Effector CD8-positive, alpha-beta T cell (primary cell): ENCODE measurements at places on chromosomes 16 and 17.

- no peak for DNase-seq
Measured at GRCh38 chr16:27245276-27246172, 23.0 kb downstream of the NSMCE1 start.

DNA sequence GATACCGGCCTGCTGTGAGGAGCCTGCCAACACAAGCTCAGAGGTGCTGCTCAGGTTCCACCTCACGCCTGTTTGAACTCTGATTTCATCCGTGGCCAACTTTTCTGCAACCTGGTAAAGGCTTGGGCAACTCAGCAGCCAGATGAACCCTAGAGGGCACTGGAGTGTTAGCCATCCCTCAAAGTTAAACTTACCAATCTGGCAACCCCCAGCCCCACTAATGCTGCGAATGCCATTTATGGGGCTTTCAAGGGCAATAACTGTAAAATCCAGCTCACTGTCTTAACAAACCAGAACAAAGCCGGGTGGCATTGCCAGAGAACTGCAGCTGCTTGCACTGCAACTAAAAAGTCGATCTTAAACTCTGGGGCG lies 105.5 kb downstream of the AXIN2 start:
- no peak for DNase-seq

DNA sequence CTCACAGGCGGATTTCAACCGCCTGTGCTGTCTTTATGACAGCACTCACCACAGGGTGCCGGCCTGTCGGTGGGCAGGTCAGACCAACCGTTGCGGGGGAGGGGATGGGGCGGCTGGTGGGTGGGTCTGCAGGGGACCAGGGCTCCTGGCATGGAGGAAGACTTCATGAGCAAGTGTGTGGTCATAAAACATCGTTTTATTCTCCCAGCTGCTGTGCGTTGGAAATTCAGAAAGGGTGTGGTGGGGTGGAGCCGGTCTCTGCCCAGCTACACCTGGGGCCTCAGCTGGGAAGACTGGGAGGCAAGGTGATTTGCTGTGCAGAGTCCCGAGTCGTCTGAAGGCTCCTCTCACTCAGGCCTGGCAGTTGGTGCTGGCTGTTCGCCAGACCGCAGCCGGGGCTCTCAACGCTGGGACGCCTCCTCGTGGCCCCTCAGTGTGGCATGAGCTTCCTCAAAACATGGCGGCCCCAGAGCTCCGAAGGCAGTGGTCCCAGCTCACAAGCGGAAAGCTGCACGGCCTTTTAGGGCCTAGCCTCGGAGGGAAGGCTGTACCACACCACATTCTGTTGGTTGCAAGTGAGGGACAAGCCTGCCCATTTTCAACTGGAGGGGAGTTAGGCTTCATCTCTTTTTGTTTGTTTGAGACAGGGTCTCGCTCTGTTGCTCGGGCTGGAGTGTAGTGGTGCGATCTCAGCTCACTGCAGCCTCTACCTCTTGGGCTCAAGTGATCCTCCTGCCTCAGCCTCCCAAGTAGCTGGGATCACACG lies 45.8 kb upstream of the GSE1 start:
- no peak for DNase-seq

DNA sequence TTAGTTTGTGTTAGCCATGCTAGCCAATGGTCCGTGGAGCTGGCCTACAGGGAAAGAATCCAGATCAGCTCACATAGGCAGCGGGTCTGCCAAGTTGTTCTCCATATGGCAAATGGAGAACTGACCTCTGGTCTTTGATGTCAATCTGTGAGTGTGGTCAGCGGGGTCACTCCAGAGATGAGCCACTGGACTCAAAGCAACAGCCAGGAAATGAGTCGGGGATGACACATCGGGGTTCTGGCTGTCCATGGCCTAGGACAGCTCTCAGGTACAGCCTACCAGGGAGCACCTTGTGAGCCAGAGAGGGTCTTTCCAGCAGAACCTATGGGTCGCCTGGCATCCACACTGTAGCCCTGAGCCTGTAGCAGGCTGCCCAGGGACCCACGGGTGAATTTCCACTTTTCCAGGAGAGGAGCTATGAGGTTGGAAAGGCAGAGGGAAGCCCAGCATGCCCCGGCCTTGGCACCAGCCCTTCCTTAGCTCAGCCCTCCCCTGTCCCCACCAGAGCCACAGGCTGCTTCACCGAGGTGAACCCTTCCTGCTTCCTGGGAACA lies 203.0 kb upstream of the TNRC6C start:
- no peak for DNase-seq

DNA sequence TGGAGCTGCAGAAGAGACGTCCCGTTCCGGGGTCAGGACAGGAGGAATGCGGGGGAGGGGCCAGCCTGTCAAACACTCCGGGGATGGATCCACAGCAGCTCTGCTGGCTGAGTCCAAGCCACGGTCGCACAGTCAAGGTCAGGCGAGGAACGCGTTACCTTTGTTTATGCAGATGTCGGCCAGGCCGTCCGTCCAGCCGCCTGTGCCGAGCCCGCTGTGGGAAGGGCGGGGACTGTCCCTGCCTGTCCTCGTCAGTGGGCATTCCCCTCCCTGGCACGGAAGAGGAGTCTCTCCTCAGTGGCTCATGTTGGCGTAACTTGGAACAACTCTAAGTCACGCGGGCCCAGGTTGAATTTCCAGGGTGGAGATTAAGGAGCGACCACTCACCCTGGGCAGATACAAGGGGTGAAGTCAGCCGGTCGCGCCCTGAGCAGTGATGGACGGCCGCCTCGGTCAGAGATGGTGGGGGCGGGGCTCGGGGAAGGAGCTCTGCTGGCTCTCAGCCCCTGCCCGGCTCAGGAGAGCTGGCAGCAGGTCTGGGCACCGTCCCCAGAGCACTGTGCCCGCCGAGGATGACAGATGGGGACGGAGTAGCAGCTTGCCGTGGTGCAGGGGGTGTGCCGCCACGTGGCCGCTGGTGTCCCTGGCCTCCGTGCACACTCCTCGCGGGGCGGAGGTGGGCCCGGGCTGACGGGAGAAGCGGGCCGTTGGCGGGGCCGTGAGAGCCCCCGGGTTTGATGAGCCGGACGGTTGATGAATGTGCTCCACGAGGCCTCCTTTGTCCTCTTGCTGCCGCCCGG lies 7.3 kb downstream of the CACNA1H start:
- DNase-seq: no peak

DNA sequence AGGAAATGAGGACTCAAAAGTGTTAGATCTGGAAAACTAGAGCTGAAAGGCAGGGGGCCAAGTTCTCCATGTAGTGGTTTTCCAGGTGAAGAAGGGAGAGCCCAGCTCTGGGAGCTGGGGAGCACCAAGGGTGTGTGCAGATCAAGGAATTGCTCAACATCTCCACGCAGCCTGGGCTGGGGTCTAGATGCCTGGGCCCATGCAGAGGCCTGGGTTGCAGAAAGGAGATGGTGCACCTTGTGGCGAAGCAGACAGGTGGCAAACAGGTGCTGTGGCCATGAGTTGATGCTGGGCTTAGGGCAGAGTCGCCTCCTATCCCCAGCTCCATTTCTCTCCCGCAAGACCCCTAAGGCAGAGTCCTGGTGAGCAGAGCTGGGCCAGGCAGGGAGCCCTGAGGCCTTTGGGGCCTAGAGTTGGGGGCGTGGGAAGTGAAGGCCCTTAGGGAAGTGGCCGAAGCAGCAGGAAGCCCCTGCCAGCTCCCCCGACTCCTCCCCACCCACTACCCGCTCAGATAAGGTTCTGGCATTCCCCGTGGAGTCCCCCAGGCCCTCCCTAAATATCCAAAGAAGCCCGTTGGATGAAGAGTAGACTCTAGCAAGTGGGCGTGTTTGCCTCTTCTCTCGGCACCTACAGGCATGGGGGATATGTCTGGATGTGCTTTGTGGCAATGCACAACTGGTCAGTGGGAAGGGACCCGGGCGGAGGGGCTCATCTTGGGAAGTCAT lies 777 bp downstream of the FOXN1 start:
- no peak for DNase-seq

GRCh38 chr16:89314357-89314756 lies 96.9 kb downstream of the ZNF778 start:
- DNase-seq: peak; percentile 10

GRCh38 chr16:86124321-86124720 lies 225.4 kb downstream of the IRF8 start:
- DNase-seq: no peak

DNA sequence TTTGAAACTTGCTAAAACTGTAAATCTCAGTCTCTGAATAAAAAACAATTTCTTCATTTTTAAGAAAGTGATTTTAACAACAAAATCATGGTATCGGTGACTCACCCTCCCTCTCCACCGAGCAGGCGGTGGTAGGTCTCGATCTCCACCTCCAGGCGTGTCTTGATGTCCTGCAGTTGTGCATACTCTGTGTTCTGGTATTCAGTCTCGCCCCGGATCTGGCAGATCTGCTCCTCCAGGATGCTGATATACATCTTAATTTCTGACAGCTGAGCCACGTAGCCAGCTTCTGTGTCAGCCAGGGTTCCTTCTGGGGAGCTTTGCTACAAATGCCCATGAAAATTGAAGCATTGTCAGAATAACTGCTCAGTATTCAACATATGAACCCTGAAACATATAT lies 15.4 kb upstream of the KRT24 start:
- DNase-seq: no peak

DNA sequence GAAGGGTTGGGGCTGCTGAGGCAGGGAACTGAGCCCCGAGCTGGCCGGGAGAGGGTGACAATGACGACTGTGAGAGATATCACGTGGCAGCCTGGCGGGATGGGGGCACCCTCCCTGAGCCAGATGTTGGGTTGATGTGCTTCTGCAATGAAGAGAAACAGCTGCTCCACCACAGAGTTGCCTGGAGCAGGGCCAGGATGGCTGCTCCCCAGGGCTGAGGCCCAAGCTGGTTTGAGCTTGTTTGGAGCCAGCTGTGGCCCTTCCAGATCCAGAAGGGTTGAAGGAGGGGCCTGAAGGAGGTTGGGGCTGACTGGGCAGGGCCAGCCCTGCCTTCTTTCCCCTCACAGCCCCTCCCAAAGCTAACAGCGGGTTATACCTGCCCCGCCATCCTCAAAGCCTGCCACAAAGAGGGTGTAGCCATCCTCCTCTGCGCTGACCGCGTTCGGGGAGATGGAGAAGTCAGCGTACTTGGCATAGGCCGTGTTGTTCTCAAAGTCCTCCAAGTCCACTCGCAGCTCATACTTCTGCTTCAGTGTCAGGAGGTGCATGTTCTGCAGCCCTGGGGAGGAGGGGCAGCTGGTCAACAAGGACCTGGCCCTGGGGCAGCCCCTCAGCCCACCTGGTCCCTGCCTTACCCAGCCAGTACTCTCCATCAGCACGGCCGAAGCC lies 2.1 kb downstream of the MFAP4 start:
- no peak for DNase-seq

- DNase-seq: no peak
Measured at GRCh38 chr16:11225677-11226549, 30.1 kb downstream of the SOCS1 start.

GRCh38 chr17:36869856-36870719 lies 67.2 kb upstream of the LHX1 start:
- no peak for DNase-seq

- DNase-seq: no peak
Measured at GRCh38 chr17:6969323-6969726, 26.5 kb upstream of the ALOX12 start.

GRCh38 chr17:42866631-42867575 lies 15.9 kb downstream of the AOC3 start:
- DNase-seq: no peak

DNA sequence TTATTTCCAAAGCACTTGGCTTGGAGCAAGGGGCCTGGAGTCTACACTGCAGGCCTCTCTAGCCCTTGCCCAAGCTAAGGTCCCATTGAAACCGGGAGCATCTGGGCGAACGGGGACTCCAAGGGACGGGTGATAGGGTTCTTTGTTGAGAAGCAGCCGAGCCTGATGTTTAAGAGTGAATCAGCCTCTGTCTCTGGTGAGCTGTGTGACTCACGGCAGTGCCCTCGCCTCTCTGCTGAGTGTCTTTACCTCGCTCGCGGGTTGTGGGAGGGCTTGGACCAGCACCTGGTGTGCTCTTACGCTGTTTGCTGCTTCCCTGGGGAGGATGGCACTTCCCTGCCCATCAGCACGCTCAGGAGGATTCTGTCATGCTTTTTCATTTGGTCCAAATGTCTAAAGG lies 1.3 kb downstream of the HGS start:
- DNase-seq: no peak

DNA sequence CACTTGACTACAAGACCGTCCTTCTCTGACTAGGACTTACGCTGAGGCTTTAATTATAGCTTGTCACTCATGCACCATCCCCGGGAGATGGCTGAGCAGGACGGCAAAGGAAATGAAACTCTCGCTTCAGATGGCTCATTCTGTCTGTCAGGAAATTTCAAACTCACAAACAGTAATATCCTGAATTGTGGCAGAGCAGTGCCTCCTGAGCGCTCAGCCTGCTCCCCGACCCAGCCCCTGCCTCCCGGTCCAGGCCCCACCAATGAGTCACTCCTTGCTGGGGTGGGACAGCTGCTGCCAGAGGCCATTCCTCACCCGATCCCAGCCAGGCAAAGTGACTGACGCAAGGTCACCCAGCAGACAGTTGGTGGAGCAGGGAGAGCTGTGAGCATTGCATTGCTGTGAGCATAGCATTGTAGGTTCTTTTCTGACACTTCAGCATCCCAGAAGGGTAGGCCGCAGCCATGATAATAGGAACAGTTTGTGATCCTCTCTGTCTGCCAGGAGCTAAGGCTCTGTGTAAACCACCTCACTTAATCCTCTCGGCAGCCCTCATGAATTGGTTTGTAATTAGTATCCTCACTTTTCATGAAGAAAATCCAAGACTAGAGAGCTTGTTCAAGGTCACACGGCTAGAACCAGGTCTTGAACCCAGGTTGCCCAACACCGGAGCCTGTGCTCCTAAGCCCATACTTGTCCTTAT lies 20.9 kb downstream of the CCDC182 start:
- no peak for DNase-seq

- no peak for DNase-seq
Measured at GRCh38 chr17:71379512-71379911, 741.3 kb upstream of the SOX9 start.

- no peak for DNase-seq
Measured at GRCh38 chr16:30395155-30395991, at the start of gene ZNF48. Gene ZNF48, plus strand, starts transcription at chr16:30395420. Its CDS starts 375 bp downstream, at chr16:30395795.

DNA sequence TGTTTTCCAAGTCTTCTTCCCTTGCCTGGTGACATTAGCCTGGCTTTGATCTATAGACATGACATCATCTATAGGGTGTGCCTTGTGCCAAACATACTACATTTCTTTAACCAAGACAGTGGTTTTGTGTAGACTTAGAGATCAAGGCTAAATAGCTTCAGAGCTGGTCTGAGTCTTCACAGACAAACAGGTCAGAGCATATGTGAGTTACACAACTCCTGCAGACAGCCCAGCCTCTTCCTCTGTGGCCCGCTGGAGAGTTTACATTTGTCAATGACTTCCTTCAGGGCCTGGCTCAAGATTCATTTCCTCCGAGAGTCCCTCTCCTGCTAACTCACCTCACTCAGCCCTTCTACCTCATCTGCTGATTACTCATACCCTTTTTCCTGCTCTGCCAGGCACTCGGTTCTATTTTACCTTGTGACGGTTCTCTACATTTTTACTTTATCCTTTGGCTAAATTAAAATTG lies 73.1 kb upstream of the TANC2 start:
- DNase-seq: no peak
